ENCODE measurements at places on chromosomes 6 and 20.

DNA sequence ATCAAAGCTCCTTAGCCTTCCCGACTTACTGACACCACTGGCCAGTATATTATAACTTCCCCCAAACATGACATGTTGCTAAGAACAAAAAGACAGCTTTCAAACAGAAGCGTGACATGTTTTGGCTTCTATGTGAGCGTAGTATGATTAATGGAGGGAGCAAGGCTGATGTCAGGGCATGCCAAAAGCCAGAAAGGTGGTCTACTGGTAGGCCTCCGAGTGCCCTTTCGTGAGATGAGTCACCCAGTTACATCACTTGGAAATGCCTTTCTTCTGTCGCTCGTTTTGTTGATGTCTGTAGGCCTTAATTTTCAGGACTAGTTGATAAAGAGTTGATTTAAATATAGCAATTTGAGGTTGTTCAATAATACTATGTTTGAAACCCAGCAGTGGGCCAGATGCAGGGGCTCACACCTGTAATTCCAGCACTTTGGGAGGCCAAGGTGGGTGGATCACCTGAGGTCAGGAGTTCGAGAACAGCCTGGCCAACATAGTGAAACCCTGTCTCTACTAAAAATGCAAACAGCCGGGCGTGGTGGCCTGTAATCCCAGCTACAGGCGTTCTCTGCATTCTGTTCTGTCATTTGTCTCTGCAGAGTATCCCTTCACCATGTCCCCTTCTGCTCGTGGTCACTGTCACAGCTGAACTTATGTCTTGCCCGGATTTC is 53.3 kb downstream of the CNKSR3 start:
- DNase-seq, result no peak

DNA sequence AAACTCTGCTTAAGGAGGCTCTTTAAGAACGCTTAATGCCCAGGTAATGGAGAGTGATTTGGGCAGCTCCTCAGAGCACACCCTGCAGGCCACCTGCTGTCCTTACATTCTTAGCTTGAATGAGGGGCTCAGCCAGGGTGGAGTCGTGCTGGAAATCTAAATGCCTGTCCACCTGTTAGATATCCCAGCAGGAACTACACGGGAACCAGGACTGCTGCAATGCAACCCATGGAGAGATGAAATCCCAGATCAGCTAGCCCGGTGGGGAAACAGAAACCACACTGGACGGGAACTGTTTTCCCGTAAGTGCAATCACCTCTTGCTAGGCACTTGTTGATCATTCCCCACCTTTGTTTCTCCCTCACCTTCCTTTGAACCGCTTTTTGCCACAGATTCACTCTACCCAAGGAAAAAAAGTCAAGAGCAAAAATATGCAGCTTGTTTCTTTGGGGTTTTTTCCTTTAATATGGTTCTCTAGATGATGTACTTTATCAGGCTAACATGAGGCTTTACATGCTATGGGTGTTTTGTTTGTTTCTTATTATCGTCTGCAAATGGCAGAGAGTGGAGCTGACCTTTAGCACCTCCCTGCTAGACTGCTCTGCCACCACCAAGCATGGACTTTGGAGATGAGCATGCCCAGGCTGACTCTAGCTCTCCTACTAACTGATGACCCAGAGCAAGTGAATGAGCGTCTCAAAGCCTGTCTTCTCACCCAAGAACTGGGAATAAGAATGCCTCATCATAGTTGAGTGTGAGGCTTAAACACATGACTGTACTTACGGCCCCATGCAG is 125.9 kb upstream of the TNFAIP3 start:
- DNase-seq, result no peak

DNA sequence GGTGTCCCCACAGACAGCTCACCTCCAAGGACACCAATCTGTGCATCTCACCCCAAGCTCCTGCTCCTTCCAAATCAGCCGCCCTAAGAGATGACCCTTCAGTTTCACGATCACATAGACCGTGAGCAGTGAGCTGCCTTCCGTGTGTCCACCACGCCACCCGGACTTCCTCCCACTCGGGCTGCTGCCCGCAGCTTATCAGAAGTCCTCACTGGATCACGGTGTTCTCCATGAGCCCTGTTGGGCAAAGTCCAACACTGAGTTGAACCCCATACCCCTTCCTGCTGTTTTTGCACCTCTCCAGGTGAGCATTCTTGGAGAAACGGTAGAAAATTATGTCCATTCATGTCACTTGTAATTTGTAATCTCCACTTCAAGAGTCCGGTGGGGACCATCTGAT is 234.4 kb downstream of the SMOC2 start:
- DNase-seq, result no peak

DNA sequence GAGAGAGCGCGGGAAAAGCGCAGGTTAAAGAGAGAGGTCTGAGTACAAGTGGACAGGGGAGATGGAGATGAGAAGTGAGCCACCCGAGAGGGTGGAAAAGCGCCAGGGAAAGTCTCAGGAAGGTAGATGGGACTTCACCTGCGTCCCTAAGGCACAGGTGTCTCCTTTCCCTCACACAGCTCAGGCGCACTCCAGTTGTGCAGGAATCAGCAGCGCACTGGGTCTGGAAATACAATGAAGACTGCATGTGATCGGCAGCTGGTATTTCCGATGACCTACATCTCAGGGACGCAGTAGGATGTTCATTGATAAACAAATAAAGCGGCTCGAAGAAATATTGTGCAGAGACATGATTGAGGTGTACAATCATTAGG is 432 bp upstream of the KHDRBS2 start:
- no peak for DNase-seq

GRCh38 chr6:98487612-98488011 is 346.8 kb upstream of the POU3F2 start:
- no peak for DNase-seq

DNA sequence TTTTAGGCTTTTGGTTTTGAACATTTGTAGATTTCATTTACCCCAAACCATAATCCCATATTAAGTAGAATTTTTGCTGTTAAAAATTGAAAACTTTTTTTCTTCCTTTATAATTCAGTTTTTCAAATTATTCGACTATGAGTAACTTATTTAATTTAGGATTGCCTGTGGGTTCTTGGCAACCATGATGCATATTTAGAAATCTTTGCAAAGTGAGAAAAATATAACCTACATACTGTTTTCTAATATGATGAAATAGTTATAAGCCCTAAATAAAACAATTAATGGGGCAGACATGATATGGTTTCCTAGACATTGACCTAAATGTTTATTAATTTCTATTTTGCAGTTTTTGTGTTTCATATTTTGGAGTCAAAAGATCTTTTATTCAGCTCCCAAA is 23.6 kb downstream of the NEDD9 start:
- no peak for DNase-seq

GRCh38 chr6:109701221-109701620 is 10.1 kb downstream of the FIG4 start:
- no peak for DNase-seq

GRCh38 chr6:106710580-106710979 is 81.2 kb downstream of the QRSL1 start:
- DNase-seq, result no peak

DNA sequence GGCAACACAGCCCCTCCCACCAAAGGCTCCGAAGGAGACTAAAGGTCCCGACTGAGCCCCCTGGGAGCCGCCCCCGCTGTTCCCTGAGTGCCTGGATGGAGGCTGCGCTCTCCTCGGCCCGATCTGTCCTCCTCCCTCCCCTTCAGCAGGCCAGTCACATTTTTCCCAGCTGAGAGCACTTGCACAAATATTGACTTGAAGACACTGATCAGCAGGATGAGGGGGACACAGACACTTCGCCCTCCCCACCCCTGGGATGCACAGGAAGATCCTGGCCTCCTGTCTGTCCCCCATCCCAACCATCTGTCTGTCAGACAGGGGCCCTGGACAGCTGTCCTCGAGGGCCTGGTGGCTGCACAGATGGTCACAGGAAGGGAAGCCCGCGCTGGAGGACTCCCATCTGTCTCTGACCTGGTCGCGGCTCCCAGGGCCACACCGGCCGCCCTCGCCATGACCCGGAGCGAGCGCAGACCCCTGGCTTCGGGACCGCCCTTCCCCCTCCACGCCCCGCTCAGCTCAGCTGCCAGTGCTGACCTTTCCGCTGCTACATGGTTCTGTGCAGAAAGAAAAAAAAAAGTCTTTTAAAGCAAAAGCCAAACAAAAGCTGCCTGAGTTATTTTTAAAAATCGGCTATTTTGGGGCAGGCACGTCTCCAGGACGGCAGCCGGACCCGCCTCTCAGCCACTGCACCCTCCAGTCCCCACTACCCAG is 11.1 kb downstream of the LAMA5 start:
- DNase-seq, result no peak

- DNase-seq, result no peak
Observed at GRCh38 chr6:41064841-41065240, 7.3 kb downstream of the OARD1 start.

- no peak for DNase-seq
Observed at GRCh38 chr6:168708526-168708925, 267.5 kb downstream of the SMOC2 start.

DNA sequence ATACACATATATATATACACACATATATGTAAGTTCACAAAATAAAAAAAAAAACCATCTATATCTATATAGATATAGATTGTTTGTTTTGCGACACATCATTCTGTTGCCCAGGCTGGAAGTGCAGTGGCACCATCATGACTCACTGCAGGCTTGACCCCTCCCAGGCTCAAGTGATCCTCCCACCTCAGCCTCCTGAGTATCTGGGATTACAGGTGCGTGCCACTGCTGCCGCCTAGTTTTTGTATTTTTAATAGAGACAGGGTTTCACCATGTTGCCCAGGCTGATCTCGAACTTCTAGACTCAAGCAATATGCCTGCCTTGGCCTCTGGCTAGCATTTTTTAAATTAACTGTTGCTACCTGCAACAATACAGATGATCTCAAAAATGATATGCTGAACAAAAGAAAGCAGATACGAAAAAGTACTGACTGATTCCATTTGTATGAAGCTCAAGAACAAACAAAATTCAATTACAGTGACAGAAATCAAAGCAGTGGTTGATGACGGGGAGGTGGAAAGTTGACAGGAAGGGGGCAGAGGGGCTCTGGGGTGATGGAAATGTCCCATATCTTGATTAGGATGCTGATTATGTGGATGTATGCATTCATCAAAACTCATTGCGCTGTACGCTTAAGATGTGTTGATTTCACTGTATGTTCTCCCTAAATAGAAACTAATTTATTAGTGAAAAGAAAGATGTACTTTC is 49.6 kb downstream of the ATXN1 start:
- DNase-seq, result no peak

- DNase-seq, result no peak
Observed at GRCh38 chr6:75381877-75382633, 97.5 kb upstream of the TMEM30A start.

GRCh38 chr6:137258170-137258569 is 39.0 kb upstream of the IFNGR1 start:
- no peak for DNase-seq

DNA sequence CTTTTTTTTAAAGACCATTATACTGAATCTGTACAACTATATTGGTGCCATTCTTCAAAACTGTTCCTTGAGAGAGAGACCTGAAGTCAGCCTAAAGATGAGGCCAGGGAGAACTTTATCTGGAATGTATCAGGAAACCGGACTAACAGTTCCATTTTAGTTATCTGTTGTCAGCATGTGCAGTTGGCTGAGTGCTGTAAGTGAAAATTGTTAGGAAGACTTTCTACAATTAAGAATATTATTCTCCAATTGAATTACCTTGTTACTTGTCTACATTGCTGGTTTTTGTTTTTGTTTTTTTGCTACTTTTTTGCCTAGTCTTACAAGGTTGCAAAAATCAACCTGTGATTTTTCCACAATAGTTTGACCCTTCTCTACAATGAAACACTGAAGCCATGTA is 7.5 kb downstream of the CEP57L1 start:
- no peak for DNase-seq

- DNase-seq, result no peak
Observed at GRCh38 chr6:79649016-79649415, 17.9 kb downstream of the SH3BGRL2 start.

- DNase-seq, result no peak
Observed at GRCh38 chr20:13991311-13991710, 897 bp upstream of the SEL1L2 start.

- no peak for DNase-seq
Observed at GRCh38 chr6:34667481-34668238, 28.9 kb downstream of the ILRUN start.

GRCh38 chr6:164377348-164377918 is 932.0 kb downstream of the C6orf118 start:
- no peak for DNase-seq

DNA sequence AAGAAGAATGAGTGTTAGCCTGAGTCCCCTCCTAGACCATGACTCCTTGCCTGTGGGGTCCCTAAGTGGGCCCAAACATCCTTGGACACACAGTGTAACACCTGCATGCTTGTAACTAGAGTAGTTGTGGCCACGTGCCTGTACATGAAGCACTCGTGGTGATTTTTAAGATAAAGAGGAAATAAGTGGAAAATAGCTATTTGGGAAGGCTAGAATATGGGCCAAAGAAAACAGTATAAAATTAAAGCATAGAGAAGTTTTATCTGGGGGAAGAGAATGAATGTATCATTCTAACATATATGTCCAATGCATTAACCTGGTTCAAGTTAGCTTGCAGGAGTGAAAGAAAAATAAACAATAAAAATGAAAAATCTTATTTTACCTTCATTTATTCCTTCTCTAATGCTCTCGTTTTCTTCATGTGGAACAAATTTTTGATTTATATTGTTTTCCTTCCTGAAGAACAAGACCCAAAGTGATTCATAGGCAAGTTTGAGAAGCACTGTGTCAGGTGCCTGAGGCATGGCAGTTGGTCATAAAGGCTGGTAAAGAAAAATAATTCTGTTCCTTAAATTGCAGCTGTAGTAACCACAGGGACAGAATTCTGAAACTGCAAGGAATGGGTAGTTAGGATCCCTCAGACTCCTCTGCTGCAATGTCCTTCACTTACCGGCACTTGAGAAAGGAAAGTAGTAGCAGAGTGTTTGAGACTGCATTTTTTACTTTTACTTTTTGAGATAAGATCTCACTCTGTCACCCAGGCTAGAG is 8.5 kb upstream of the CST3 start:
- no peak for DNase-seq

GRCh38 chr6:144909753-144910285 is 624.7 kb downstream of the UTRN start:
- no peak for DNase-seq

- no peak for DNase-seq
Observed at GRCh38 chr6:56556751-56557540, 85.7 kb downstream of the DST start.

GRCh38 chr20:25668446-25668845 is 28.2 kb downstream of the ZNF337 start:
- no peak for DNase-seq

DNA sequence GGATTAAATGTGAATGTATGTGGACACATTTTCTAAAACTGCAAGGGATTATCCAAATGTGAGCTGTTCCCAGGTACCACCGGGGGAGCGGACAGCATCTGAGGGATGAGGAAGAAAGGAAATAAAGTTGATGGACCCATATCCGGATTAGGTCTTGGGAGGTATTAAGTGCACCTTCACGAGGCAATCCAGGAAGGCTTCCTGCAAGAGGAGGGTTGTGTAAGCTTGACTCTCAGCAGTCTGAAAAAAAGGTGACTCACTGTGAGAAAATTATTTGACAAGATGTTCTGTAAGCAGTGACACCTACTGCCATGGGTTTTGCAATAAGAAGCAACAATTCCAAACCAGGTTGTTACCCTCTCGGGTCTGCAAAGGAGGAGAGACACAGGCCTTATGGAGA is 55.0 kb upstream of the LRFN2 start:
- DNase-seq, result no peak

All from central memory CD8-positive, alpha-beta T cell (primary cell).